Type B pancreatic cell (in vitro differentiated cells): ENCODE measurements at places on chromosomes 11 and 22.

DNA sequence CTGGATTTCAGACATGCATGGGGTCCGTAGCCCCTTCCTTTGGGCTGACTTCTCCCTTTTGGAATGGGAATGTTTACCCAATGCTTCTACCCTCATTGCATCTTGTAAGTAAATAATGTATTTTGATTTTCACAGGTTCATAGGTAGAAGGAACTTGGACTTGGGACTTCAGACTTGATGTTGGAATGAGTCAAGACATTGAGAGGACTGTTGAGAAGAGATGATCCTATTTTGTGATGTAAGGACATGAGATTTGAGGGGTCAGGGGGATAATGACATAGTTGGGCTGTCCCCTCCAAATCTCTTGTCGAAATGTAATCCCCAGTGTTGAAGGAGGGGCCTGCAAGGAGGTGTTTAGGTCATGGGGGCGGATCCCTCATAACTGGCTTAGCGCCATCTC lies 933 bp upstream of the KRTAP5-10 start:
- no peak for DNase-seq
- no peaks in the 10 kb centered on the region for H3K36me3 ChIP-seq
- peaks cover 24% of the 10 kb centered on the region for H3K27me3 ChIP-seq
- peaks cover 30% of the 10 kb centered on the region for H3K4me1 ChIP-seq
- no peak overlapping the region for H3K4me3 ChIP-seq

GRCh38 chr22:22410121-22410520 lies 98.4 kb downstream of the ZNF280B start:
- H3K4me3 ChIP-seq = no peak overlapping the region
- no peaks in the 10 kb centered on the region for H3K36me3 ChIP-seq
- H3K27ac ChIP-seq = no peak overlapping the region

- no peaks in the 10 kb centered on the region for H3K36me3 ChIP-seq
- no peak overlapping the region for H3K27ac ChIP-seq
- DNase-seq = no peak
- no peak overlapping the region for H3K4me3 ChIP-seq
- H3K27me3 ChIP-seq = peaks cover 9% of the 10 kb centered on the region
- peaks cover 12% of the 10 kb centered on the region for H3K4me1 ChIP-seq
Observed at GRCh38 chr11:8224161-8224591, 39.5 kb downstream of the LMO1 start.

GRCh38 chr11:86632499-86633269 lies 39.7 kb downstream of the ME3 start:
- no peak for DNase-seq
- H3K27ac ChIP-seq = no peak overlapping the region
- peaks cover 8% of the 10 kb centered on the region for H3K4me1 ChIP-seq
- H3K27me3 ChIP-seq = no peaks in the 10 kb centered on the region
- no peak overlapping the region for H3K4me3 ChIP-seq

DNA sequence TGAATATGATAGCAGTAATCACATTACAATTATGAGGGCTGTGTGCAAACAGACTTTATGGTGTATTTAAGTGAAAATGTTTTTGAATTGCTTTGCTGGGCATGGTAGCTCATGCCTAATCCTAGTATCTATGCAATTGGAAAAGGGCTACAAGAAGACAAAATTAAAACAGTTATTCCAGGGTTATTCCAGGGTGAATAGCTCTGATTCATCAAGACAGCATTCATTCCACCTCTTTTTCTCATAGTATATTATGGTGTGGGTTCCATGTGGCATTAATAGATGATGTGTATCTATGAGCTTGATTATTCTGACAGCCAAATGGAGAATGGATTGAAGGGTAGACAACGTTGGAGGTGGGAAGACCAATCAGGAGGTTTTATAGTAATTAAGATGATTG lies 12.1 kb upstream of the SIDT2 start:
- no peak overlapping the region for H3K4me3 ChIP-seq
- no peaks in the 10 kb centered on the region for H3K27me3 ChIP-seq
- no peak overlapping the region for H3K27ac ChIP-seq
- DNase-seq = no peak
- peaks cover 12% of the 10 kb centered on the region for H3K4me1 ChIP-seq
- H3K36me3 ChIP-seq = peaks cover 30% of the 10 kb centered on the region

- no peak overlapping the region for H3K27ac ChIP-seq
- peaks cover 43% of the 10 kb centered on the region for H3K4me1 ChIP-seq
- H3K4me3 ChIP-seq = no peak overlapping the region
- no peaks in the 10 kb centered on the region for H3K27me3 ChIP-seq
- DNase-seq = no peak
Observed at GRCh38 chr22:35997438-35997837, 31.2 kb downstream of the RBFOX2 start.
